ENCODE measurements at places on chromosomes 1 and 21.

- ATAC-seq: no peak
These were observed 193.8 kb upstream of the EDN2 start for GRCh38 chr1:41678111-41678878.

GRCh38 chr21:37028570-37028969, 22.1 kb downstream of the RIPPLY3 start:
- ATAC-seq: peak; percentile 73

DNA sequence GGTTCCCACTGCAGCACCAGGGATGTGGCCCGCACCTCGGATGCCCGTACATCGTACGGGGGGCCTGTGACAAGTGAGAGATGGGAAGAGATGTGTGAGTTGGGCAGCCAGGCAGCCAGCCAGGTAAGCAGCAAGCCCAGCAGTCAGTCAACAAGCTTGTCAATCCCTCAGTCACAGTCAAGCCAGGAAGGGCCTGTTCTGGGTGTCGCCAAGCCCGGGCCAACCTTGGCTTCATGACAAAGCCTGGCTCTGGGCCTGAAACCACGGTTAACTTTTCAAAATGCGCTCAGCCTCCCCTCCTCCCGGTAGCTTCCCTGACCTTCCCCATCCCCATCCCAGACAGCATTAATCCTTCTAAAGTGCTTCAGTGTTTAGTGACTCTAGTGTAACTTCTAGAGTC, 31.8 kb downstream of the MYOM3 start:
- ATAC-seq: no peak

DNA sequence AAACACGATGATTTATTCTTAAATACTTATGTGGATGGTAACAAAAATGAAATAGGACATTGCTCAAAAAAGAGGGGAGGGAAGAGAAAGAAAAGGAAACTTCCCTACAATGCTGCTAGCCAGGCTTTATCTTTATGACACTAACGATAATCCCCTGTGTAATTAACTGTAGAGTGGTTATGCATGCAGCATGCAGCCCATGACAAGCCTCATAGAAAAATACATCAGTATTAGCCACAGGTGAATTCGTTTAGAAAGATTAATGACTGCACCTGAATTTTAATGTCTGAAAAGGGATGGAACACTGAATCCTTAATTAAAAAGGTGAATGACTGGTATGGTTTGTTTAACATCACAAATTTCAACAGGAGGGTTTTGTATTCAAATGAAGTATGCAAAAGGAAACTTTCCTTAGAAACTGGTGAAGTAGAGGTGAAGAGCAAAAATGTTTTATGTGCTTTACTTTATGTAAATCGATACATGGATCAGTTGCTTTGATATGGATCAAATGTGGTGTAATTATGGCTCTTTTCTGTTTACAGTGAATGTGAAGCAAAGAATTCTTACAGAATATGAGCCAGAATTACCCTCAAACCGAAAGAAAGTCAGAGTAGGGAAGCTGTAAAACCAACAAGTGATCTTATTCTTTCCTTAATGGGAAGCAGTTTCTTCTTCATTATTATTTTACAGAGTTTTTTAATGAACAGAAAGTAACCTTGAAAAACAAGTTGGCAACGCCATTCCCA, 569.6 kb upstream of the ADGRL2 start:
- peak; percentile 37 for ATAC-seq

DNA sequence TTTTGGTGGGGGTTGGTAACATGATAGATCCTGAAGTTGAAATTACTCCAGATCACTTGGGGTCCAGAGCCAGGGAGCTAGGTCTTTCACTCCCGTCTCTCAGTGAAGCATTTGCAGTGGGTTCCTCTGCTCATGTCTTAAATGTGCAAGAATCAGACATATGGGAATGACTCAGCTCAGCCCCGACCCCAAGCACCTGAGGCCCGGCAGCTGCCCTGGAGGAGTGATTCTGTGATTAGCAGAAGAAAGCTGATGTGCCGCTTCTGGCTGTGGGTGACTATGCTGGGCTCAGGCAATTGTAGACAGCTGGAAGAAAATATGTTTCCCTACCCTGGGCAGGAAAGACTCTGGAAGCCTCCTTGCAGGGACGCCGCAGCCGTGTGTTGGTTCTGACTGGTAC, 601.7 kb downstream of the NPHP4 start:
- no peak for ATAC-seq

- ATAC-seq: peak; percentile 99
These were observed 68.5 kb downstream of the GPR88 start for GRCh38 chr1:100606438-100606837.

- ATAC-seq: peak; percentile 99
These were observed 28.3 kb downstream of the PDE4B start for GRCh38 chr1:65820983-65821382.

- ATAC-seq: no peak
These were observed 41.9 kb downstream of the CTNNBIP1 start for GRCh38 chr1:9868244-9868590.

GRCh38 chr1:225735252-225736149, 42.1 kb upstream of the SRP9 start:
- ATAC-seq: peak; percentile 89

- ATAC-seq: no peak
These were observed 102.7 kb upstream of the GCLM start for GRCh38 chr1:94011709-94012595.

GRCh38 chr1:25082216-25082899, 149.9 kb downstream of the SYF2 start:
- no peak for ATAC-seq

DNA sequence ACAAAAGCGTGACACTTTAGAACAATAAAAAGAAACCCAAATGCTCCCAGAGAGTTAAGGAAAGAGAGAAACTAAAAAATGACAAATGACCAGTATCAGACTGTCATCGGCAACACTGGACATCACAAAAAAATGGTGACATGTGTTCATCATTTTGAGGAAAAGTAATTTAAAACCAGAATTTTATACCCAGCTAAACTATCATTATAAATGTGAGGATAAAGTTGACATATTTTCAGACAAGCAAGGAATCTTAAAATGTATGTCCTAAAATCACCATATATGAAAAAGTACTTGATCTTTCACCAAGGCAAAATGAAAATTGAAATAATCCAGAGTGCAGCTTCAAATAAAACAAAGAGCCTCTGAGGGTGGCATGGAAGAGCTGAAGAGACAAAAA, 1.3 kb upstream of the KRTAP10-11 start:
- ATAC-seq: no peak

GRCh38 chr1:3787745-3788605, 8.3 kb downstream of the LRRC47 start:
- ATAC-seq: no peak

GRCh38 chr1:66945316-66945715, 20.5 kb downstream of the MIER1 start:
- ATAC-seq: no peak

DNA sequence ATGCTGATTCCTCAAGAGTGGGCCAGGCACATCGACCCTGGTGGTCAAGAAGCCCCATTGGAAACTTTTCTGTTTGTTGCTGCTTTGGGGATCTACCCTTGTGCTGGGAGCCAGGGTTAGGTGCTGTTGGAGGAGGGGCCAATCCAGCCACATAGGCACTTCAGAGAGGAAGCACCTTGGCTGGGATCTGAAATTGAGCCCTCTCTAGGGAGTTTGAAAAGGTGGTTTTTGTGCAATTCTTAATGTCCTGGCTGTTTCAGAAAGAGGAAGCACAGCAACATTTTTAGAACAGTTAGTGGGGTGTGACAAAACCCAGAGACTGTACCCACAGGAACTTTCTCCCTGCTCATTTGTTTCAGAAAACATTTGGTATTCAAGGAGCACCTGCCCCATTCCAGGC, 17.2 kb upstream of the BEND5 start:
- ATAC-seq: no peak

GRCh38 chr1:77950873-77951272, 28.0 kb downstream of the FUBP1 start:
- ATAC-seq: no peak

- peak; percentile 94 for ATAC-seq
These were observed 173.3 kb upstream of the FOXD3 start for GRCh38 chr1:63148825-63149645.

- no peak for ATAC-seq
These were observed 592.2 kb downstream of the AMY1C start for GRCh38 chr1:104341944-104342343.

GRCh38 chr1:15431571-15431948, 6.7 kb upstream of the CTRC start:
- ATAC-seq: no peak

GRCh38 chr1:193060938-193061337, 1.5 kb downstream of the RO60 start:
- no peak for ATAC-seq

DNA sequence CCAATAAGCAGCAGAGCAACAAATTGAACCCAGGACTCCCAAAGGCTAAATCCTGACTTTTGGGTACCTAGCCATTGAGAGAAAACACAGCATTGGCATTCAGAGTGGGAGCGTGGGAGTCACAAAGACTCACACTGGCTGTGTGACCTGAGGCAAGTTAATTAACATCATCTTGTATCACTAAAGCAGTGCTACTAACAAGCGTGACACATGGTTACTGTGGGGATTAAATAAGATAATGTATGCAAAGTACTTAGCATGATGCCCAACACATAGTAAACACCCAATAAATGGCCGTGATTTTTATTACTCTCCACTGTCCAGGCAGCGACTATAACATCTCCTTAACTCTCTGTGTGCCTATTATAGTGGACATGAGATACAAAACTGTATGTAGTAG, 73.3 kb downstream of the CD34 start:
- ATAC-seq: no peak

- no peak for ATAC-seq
These were observed 532 bp upstream of the FAM177B start for GRCh38 chr1:222736470-222736869.

GRCh38 chr1:198922638-198923430, 284.0 kb downstream of the PTPRC start:
- no peak for ATAC-seq

GRCh38 chr21:18803624-18804023, 400.0 kb upstream of the TMPRSS15 start:
- ATAC-seq: no peak

DNA sequence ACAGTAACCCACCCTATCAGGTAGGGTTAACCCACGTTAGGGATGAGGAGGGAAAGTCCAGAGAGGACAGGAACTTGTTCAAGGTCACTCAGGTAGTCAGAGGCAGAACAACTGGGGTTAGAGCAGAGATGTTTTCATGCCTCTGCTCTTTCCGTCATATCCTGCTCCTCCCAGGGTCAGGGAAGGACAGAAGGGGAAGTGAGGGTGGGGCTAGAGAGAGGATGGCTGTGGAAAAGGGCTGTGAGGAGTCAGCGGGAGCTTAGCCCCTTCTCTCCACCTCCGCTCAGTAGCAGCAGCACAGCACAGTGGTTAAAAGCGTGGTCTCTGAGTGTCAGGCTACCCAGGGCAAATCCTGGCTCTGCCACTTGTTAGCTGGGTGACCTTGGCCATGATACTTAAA, 36.5 kb downstream of the DDX20 start:
- no peak for ATAC-seq

DNA sequence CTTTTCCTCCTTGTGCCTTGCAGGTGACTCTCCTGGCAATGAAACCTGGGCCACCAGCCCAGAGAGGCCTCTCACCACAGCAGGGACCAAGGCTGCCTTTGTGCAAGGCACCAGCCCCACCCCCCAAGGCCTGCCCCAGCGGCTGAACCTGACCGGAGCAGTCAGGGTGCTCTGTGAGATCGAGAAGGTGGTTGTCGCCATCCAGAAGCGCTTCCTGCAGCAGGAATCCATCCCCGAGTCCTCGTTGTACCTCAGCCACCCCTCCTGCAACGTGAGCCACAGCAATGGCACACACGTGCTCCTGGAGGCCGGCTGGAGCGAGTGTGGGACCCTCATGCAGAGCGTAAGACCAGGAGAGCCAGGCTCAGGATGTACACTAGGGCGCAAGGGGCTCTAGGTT, 51.7 kb downstream of the UMODL1 start:
- no peak for ATAC-seq

DNA sequence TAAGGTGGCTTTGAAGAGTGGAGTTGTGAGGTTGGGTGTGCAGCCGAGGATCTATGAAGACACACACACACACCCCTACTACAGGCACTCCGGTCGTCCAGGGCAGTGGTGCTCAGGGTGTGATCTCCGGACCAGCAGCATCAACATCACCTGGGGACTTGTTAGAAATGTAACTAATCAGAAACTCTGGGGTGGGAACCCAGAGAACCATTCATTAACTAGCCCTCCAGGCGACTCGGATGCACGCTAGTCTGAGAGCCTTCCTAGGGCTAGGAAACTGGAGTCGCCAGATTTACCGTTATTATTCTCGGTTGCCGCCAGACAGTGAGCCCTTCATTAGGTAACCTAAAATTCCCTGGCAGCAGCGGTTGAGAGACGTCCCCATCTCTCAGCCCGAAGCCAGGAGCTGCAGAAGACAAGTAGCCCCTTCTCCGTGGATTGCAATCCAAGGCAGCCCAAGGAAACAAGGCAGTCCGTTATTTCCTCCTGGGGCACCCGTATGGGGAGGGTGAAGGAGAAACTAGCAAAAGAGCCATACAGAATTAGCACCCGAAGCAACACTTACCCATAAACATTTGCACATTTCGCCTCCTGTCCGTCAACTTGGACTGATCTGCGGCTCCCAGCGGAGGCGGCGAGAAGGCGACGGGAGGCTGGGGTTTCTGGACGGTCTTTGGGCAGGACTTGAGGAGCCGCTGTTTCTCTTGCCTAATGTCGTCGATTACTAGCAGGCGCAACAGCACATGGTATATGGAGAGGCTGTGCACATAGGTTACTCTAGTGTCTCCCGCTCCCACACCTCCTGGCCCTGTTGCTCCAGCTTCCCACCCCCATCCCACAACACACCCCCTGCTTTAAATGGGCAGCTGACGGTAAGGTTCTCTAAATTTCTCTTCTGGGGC, 2.9 kb upstream of the CCN1 start:
- peak; percentile 15 for ATAC-seq

- ATAC-seq: peak; percentile 95
These were observed 24.9 kb downstream of the MAP3K7CL start for GRCh38 chr21:29155118-29155932.

DNA sequence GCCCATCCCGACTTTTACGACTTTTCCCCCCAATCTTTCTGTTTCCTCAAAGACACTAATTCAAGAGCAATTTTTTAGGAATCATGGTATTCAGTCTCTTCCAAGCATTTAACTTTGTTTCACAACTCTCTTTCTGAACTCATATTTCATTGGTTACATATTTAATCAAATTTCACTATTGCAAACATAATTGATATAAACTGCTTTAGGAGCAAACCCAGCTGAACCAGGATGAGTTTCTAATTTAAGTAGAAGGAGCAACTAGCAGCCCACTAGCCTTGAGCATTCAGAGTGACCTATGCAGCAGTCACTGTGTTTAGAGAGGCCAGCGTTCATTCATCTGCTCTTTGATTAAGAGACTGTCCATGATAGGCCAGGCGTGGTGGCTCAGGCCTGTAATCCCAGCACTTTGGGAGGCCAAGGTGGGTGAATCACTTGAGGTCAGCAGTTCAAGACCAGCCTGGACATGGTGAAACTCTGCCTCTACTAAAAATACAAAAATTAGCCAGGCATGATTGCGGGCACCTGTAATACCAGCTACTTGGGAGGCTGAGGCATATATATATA, 1.8 kb downstream of the CELA2B start:
- no peak for ATAC-seq

All from SK-N-SH treated with all-trans-retinoic acid at 6 μM for 48 hours (cell line).